ENCODE measurements at places on chromosomes 7 and 10. TPM values are rescaled to one million over a fixed set of nuclear protein-coding genes. Genes with fewer than 3 reads are reported as not detected.

DNA sequence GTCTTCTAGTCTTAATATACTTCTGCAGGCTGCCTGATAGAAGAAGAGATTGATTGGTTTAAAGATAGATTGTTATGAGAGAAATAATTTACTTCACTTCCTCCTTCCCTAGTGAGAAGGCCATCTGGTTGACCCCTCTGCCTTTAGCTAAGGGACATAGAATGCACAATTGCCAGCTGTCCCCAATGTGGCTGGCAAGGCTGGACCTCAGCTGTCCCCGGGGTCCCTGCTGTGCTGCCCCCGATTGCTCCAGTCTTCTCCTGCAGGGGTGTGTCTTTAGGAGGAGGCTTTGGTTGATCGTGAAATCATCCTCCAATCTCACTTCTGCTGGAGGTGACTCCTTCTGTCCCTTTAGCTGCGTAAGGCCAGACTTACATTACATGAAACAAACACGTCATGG lies 388.5 kb downstream of the DPP6 start:
- no peak for DNase-seq

- no peak for DNase-seq
Observed at GRCh38 chr10:92816091-92816531, 32.2 kb upstream of the EXOC6 start.

ETV1 gene
- total RNA-seq: 2.5 TPM

PCBD1 gene
- 219 TPM for total RNA-seq

TUBB8 gene
- total RNA-seq: not detected

PTPN20 gene
- 12.7 TPM for total RNA-seq

TAS2R41 gene
- total RNA-seq: not detected
